ENCODE measurements at places on chromosomes 1 and 21.

DNA sequence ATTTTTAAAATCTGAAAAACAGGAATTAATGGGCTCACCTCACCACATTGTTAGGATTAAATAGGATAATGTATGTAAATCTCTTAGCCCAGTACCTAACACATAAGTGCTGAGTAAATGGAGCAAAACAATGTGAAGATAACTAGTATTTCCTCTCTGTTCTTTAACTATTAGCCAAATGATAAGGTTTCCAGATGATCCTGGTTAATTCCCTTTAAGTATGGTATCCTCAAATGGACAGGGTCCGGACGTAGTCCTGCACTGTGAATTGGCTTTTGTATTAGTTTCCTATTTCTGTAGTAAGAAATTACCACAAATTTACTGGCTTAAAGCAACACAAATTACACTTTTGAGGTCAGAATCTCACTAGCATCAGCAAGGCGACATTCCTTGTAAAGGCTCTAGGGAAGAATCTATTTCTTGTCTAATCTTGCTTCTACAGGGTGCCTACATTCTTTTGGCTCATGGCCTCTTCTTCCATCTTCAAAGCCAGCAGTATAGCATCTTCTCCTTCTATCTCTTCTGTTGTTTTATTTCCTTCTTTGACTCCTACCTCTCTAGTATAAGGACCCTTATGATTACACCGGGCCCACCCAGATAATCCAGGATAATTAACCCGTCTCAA lies 17.1 kb downstream of the SCAF4 start:
- no peak for DNase-seq

DNA sequence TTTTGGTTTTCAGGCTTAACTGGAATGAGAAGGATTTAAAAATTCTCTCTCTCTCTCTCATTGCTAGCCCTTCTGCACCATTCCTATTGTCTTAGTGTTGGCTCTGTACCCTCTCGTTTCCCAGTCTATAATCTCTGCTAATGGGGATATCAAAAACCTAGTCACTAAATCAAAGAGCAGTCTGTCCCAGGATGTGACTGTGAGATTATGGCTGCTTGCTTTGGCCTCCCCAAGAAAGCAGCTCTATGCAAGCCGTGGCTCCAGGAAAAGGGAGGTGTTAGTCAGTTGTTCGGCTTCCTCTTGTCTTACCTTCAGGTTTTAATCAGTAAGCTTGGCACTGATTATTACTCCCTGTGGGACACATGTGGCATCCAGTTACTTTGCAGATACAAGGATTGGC lies 468.8 kb downstream of the USP25 start:
- DNase-seq = peak; percentile 20

GRCh38 chr1:67735806-67736627 lies 51.0 kb downstream of the GADD45A start:
- peak; percentile 94 for DNase-seq

- peak; percentile 43 for DNase-seq
Observed at GRCh38 chr21:38544661-38545060, 46.4 kb upstream of the ERG start.

DNA sequence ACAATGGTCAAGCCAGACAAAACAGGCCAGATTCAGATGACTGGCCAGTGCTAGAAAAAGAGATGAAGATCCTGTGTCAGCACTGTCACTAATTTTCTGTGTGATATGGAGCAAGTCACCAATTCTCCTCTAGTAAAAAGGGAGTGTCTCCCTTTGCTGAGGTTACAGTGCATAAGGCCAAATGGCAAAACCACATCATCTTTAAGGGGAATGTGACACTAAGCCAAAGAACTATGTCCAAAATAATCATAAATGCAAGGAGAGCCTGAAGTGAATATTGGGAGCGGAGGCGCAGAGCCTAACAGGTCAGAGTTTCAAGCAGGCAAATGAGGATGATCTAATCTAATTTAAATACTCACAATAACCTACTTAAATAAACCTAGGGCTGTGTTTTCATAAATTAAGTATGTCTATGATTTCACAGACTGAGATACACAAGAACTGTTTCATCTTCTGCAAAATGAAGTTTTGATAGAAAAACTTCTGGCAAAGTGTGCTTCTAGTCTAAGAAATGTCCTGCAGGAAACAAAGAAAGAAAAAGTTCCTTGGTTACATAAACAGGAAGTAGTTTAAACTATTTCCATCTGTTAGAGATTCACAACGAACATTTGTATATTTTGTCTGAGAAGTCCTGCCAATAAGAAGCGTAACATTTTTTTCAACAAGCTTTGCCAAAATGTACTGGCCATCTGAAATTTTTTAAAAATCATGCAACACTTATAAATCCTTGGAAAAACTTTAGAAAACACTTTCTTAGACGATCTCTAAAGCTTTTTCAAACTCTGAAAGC lies 290.2 kb downstream of the LRRC40 start:
- DNase-seq = peak; percentile 61

- DNase-seq = no peak
Observed at GRCh38 chr1:18560692-18561091, 70.0 kb upstream of the PAX7 start.

DNA sequence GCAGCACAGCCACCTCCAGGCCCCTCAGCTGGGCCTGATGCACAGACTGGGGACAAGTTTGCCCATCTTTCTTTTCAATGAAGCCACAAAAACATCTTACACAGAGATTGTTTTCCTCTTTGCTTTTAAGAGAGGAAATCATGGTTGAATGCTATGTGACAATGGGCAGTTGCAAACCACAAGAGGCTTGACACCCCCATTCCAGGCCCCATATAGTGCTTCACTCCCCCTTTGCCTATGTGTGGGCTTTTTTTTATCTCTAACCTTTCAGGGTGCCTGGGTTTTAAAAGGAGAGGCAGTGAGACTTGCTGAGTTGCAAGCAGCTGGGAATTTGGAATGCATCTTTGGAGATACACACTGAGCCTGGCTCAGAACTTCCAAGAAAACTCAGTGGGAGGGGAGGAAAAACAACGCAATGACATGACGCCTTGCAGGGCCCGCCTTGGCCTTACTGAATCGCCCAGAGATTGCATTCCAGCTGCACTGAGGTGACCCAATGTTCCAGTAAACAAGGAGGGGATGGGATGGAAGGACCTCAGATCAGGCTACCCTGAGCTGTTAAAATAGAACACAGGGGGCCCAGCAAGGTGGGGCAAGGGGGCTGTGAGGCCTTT lies 145.2 kb upstream of the ZNF648 start:
- DNase-seq = peak; percentile 83

DNA sequence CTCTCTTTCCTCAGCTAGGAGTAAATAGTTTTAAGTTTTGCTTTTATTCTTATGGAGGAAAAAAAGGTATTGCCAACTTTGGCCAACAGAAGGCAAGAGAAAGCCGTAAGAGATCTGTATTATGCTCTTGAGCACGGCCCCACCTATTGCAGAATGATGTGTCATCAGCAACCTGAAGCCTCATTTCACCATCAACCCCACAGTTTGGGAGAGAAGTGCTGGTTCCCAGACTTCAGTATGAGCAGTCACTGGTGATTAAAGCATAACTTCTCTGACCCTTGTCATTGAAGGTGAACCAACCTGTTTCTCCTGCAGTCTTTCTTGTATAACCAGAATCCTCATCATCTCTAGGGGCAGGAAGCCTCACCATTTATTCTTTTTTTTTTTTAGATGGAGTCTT lies 100.2 kb downstream of the SIPA1L2 start:
- peak; percentile 34 for DNase-seq

DNA sequence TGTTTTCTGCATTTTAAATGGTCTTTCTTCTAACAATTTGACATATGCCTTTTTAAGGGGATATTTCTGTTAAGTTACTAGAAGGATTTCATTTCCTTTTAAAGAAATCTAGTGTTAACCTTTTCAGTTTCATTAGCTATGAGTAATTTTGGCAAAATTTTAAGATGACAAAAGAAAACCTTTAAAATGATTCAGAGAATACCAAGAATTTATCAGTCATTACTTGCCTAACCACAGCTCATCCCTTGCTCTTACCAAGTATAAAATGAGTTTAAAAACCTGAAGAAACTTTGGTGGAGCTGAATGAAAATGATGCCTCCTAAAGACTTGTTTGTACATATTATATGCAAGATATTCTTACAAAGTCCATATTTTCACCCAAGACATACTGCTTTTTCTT lies 101.7 kb downstream of the NEK7 start:
- peak; percentile 87 for DNase-seq

DNA sequence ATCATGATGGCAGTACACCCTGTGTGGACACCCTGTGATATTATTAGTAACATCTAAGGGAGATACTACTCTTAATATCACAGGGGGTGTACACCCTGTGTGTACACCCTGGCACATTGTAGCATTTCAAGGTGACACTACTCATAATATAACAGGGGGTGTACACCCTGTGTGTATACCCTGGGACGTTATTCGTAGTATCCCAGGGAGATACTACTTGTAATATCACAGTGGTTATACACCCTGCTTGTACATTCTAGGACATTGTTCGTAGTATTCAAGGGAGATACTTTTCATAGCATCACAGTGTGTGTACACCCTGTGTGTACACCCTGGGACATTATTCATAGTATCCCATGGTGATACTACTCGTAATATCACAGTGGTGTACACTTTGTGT lies 67.4 kb upstream of the CNIH3 start:
- no peak for DNase-seq

DNA sequence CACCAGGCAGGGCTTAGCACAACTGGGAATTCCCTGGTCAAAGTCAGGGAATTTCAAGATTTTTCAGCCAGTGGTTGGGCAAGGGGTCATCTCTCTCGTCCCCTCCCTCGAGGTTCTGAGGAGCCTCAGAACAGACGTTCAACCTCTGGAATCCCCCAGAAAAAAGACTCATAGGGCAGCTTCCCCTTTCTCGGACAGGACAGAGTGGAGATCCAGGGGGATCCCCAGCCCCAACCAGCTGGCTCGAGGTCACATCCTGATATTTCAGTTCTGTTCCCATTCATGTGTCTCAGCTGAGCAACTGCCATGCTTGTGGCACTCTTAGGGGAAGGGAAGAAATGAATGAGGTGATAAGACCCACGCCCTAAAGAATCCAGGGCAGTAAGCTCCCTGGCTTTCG lies 4.9 kb upstream of the LAD1 start:
- no peak for DNase-seq

GRCh38 chr1:41456847-41457540 lies 27.5 kb downstream of the EDN2 start:
- DNase-seq = no peak

GRCh38 chr1:236421850-236422516 lies 27.9 kb downstream of the EDARADD start:
- DNase-seq = no peak

- DNase-seq = no peak
Observed at GRCh38 chr21:33856893-33857527, 58.6 kb downstream of the ATP5PO start.

DNA sequence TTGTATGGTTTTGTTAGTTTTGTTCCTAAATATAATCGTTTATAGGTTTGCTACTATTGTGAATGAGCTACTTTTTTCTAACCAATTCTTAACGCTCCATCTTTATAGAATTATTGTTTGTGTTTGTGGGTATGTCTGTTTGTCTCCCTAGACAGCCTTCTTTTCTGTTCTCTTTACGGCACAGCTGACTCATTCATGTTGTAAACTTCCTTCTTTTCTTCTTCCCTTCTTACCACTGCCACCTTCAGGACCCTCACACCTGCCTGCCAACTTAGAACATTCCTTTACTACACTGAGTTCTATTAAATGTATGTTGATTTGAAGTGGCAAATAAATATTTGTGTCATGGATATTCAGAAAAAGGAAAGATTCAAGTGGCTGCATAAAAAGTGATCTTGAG lies 29.1 kb downstream of the AK5 start:
- no peak for DNase-seq

DNA sequence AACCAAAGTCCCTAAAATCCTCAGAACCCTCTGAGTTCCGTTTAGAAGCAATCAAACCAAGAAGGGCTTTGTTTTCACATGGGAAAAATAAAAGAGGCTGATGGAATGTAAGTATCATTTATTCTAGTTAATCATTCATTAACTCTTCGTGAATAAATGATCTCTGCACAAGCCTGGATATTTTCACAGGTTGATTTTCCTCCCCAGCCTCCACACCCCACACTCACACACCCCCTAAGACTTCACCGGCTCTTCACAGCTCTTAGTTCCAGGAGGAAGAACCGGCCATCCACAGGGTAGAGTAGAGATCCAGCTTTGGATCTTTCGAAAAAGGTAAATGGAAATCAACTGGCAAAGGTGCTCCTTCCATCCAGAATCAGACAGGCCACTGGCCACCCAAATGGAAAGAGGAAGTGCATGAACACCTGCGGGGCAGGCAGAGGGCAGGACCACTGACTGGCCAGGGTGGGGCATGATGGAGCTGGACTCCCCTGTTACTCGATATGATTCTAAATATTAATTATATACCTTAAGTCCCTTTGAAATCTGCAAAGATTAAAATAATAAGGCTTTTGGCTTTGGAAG lies 10.0 kb downstream of the C1orf198 start:
- no peak for DNase-seq

DNA sequence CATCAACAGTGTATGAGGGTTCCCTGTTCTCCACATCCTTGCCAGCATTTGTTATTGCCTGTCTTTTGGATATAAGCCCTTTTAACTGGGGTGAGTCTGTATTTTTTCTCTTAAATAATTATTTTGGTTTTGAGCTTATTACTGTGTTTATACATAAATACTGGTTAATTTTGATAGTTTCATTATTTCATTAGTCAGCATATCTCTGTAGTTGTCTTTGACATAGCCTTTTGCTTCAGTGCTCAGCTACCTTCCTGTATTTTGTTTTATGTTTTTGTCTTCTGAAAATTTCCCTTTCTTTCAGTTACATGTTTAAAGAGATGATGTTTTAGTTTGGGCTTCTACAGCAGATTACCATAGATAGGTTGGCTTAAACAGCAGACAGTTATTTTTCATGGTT lies 138.1 kb downstream of the XPR1 start:
- DNase-seq = no peak

- DNase-seq = peak; percentile 35
Observed at GRCh38 chr1:101338714-101339430, 102.1 kb downstream of the S1PR1 start.

DNA sequence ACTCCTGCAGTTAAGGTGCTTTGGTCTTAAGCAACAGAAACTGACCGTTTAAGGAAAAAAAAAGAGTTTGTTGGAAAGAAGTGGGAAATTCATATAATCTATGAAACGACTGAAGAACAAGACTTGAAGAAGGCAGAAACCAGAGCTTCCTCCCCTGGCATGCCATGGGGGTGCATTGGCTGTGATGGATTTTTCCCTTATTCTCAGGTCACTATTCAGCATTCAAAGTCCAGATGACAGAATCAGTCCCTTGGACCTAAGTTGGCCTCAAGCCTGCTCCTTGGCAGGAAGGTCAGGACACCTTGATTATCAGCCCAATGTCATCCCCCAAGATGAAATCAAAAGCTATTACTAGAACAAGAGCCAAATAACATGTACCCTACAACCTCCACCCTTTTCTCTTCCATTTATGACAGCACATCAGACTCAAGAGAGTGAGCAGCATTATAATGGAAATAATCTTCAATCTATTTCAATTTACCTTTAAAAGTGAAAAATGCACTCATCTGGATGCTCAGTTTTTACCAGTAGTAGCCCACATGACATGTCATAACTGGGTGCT lies 15.8 kb upstream of the TMEM9 start:
- no peak for DNase-seq
